ENCODE measurements at places on chromosomes 13 and 19. TPM values are rescaled to one million over a fixed set of nuclear protein-coding genes. Genes with fewer than 3 reads are reported as not detected.

DNA sequence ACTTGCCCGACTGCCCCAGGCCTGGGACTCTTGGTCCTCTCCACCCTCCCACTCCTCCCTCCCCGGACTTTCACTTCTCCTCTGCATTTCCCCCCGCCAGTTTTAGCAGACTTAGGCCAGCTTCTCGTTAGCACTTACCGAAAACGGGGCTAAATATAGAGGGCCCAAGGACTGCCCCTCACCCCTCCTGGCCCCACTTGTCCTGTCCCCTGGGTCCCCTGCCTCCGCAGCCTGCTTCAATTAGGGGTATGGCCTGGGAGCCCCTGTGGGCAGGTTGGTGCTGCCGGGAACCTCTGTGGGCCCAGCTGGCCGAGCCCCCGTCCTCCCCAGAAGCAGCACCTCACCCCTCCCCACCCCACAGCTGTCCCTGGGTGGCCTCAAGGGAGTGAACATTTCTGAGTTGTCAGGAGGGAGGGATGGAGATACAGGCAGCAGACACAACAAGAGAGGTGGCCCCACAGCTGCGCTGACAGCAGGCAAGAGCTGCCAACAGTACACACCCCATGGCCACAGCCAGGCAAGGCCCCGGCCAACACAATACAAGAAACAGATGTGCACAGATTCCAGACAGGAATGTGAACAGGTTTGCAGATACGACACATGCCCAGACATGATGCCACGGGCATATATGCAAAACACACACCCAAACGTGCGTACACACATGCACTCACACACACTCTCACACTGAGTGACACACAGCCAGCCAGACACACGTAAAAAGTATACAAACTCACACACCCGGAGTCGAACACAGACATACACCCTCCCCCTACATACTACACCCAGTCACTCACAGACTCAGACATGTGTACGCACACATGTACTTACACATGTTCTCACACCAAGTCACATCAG, 2.6 kb downstream of the POU2F2 start:
- no peak for DNase-seq

- no peak for DNase-seq
Measured at GRCh38 chr19:55931936-55932386, at the start of gene NLRP13. Gene NLRP13 (minus strand): TSS chr19:55932336. CDS start chr19:55932311, 25 bp downstream.

- no peak for DNase-seq
Measured at GRCh38 chr13:52447354-52447753, 3.1 kb downstream of the VPS36 start.

Gene SETDB2
- total RNA-seq: 4.9 TPM

Gene SULT2A1
- total RNA-seq: not detected

DNA sequence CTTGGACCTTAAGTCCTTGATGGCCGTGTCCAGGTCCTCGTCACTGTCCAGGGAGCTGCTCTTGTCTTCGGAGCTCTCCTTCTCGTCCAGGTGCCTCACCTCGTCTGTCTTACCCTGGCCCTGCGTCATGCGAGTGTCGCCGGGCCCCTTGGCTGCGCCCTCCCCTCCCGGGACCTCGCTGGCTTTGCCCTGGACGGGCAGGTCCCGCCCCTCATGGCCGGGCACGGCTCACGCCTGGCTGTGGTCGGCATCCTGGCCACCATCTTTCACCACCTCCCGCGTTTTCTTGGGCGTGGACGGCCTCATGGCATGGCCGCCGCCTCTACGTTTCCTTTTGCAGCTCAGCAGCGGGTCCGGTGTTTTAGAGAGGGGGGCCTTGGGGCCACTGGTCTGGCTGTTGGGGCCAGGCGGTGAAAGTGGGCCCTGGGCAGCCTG, 14.8 kb downstream of the RB1 start:
- no peak for DNase-seq

All from Calu3 (cell line).